ENCODE measurements at places on chromosomes 6 and 20. TPM values are rescaled to one million over a fixed set of nuclear protein-coding genes. Genes with fewer than 3 reads are reported as not detected.

TCF21 gene
- total RNA-seq, result not detected

- no peak for DNase-seq
Observed at GRCh38 chr6:107184435-107184834, 69.1 kb upstream of the BEND3 start.

GRCh38 chr6:24064832-24065231, 61.2 kb upstream of the NRSN1 start:
- no peak for DNase-seq

DNA sequence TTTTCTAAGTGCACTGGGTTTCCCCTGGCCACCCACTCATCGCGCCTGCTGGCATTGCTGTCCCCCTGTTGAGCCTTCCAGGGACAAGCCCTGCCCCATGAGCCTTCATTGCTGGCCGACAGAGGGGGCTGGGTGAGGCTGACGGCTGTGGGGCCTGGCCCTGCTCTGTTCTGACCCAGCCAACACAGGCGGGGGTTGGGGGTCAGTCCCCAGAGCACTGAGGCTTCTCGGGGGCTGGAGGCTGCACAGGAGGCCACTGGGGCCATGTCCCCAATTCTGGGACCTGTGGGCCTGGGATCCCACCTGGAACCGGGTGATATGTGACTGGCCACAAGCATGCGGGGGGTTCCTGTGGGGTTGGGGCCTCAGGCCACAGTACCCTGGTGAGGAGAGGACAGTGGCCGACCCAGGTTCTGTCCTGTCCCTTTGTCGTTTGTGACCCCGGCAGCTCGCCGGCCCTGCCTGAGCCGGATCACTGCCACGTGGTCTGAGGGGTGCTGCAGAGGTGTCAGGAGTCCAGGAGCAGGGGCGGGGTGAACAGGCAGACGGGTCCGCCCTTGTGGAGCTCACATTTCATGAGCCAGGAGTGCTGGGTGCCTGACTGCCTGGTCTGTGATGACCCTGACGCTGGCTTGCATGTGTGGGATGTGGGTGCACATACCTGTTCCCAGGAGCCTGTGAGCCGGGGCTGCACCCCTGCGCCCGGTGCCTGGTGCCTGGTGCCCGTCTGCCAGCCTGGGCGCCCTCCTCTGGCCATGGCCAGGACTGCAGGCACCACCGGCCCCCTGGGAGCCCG, 2.1 kb upstream of the COL20A1 start:
- DNase-seq, result peak; percentile 53

DNA sequence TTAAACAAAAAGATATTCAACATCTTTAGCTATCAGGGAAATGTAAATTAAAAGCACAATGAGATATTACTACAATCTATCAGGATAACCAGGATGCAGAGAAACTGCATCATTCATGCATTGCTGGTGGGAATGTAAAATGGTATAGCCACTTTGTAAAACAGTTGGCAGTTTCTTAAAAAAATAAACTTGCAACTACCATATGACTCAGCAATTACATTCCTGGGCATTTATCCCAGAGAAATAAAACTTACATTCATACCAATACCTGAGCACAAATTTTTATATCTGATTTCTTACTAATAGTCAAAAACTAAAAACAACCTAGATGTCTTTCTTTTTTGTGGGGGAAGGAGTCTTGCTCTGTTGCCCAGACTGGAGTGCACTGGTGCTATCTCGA, 190.3 kb upstream of the TAB2 start:
- DNase-seq, result peak; percentile 12

GRCh38 chr6:134882426-134883038, 67.4 kb downstream of the ALDH8A1 start:
- peak; percentile 73 for DNase-seq

OXT gene
- not detected for total RNA-seq

DNA sequence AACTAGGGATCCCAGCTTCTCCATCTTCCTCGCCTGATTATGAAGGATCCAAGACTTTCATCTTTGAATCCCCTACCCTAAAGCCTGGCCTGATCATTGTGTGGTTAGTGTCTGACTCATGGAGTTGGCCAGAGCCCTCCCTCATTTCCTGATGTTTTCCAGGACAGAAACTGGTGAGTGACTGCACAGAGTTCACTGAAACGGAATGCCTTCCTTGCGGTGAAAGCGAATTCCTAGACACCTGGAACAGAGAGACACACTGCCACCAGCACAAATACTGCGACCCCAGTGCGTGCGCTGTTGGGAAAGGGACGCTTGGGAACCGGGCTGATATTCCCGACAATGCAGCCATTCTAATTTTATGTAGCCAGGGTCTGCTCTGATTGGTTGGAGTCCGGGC, 4.0 kb downstream of the CD40 start:
- DNase-seq, result peak; percentile 78

DNA sequence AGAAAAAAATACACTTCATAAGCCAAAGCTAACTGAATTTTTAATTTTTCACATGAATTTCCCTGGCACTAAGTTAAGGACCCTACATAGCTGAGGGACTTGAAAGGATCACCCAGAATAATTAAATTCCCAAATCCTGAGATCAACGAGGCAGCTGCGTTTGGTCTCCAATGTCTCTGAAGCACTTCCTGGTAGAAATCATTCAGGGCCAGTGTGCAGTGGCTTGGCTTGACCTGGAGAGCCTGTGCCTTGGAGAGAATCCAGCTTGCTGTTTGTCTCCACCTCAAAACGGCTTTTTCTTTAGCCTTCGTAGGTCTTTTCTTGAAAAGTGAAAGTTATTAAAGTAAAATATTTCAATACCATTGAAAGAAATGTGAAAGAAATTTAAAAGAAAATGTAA, 92.4 kb downstream of the SMOC2 start:
- no peak for DNase-seq

GRCh38 chr6:64428186-64428585, 792.6 kb downstream of the PHF3 start:
- no peak for DNase-seq

CRISP3 gene
- total RNA-seq, result not detected

DNA sequence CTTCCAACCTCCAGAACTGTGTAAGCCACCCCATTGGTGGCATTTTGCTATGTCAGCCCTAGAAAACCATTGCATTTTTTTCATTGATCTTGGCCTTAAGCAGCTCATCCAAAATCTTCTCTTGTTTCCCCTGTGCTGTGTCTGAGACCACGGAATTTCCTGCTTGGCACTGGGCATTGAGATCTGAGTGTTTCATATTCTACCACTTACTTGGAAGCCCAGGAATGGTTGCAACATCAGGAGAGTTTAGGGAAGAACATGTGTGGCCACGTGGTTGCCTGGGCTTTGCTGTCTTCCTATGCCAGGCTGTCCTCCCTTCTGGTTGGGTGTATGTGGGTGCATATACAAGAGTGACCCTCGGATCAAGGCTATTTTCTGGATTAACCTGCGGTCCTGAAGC, 139.3 kb upstream of the PMEPA1 start:
- DNase-seq, result no peak

SLC26A8 gene
- total RNA-seq, result not detected

LINC00237 gene
- not detected for total RNA-seq

- DNase-seq, result peak; percentile 7
Observed at GRCh38 chr6:90537723-90538258, 49.1 kb downstream of the MAP3K7 start.

DNA sequence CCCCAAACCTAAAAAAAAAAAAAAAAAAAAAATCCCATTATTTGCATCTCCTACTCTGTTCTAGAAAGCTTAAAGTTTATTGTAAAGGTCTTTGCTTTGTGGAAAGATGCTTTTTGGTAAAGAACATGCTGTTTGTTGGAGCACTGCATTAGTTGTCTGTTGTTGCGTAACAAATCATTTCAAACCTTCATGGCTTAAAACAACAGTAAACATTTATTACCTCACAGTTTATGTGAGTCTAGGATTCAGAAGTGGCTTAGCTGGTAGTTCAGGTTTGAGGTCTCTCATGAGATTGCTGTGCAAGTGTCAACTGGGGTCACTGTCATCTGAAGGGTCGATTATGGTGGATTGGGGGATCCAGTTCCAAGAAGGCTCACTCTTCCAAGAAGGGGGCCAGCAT, 155.2 kb upstream of the ZFP64 start:
- no peak for DNase-seq

ADIG gene
- total RNA-seq, result not detected

DNA sequence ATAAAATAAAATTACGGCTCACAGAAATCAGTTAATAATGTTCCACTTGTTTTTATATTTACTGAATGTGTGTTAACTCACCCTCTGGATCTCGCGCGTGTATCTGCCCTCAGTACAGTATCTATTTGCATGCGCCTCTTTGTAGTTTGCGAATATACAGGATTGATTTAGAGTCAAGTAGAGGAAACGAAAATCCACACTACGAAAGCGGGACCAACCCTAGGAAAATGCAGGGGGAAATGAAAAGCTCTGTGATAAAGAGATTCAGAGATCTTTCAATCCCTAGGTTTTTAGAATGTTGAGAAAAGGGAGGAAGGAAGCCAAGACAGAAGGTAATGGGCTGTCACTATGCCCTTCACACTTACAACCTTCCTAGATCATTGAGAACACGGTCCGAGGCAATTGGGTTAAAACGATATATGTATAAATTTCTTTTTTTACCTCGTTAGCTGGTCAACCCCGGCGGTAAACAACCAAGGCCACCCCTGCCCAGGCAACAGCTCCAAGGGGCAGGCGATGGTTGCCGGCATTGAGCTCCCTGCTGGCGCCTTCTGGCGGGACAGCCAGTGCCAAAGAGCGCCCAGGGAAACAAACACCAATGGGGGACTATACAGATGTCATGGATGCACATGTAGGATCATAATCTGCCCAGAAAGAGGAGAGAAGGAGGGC, 792 bp upstream of the FUT9 start:
- no peak for DNase-seq

PABPC1L gene
- 0.44 TPM for total RNA-seq

DNA sequence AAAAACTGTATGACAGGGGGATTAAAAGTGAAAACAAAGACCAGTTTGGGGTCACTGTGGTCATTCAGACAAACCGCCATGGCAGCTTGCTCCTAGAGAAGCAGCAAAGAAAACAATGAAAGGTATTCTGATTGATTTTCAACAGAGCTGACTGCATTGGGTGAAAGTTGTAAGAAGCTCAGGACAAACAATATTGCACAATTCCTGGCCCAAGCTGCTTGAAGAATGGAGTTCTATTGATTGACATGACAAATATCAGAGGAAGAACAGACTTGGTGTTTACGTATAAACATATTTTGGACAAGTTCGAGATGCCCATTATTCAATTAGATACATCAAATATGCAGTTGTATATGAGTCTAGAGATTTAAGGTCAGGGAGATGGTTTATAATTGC, 62.0 kb downstream of the TRIM38 start:
- no peak for DNase-seq

DNA sequence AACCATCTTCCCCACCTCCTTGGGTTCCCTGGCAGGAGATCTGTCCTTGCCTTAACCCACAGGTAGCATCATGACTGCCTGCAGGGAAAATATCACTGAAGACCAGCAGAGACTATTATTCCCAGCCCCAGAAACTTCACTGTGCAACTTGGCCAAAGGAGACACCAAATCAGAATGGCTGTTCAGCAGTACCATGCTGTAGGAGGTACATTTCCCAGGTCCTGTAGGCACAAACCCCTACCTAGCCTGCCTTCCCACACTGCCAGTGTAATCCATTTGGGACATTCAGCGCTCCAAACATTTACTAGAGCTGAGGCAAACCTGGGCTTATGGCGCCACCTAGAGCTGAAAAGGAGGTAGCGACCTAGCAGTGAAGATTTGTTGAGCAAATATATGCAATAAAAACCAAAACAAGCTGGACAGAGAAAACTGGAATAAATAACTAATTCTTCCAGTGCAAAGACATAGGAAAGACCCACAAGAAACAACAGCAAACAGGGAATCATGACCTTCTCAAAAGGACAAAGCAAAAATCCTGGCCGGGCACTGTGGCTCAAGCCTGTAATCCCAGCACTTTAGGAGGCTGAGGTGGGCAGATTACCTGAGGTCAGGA, 60.3 kb downstream of the VTA1 start:
- peak; percentile 76 for DNase-seq

ZNF165 gene
- total RNA-seq, result 0.20 TPM

ROMO1 gene
- total RNA-seq, result 284 TPM

GRCh38 chr20:47789764-47790579, 4.7 kb upstream of the SULF2 start:
- DNase-seq, result no peak

DNA sequence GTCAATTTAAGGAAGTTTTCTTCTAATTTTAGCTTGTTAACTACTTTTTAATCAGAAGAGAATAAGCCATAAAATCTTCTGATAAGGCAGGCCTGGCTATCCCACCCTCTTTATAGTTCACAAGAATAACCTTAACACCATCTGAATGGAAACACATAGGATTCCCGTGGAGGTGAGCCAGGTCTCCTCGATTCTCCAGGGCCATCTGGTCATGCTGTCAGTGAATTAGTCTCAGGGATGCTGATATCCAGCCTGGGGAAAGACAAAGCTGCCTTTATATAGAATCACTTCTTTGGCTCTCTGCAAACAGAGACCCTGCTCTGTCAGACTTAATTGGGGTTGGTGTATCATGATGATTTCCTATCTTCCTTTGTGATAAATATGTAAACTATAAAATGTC, 30.1 kb upstream of the TAGAP start:
- no peak for DNase-seq

All from lung microvascular endothelial cell (primary cell).